ENCODE measurements at places on chromosomes 4 and X.

- DNase-seq = no peak
These were observed 272.4 kb upstream of the SMIM31 start for GRCh38 chr4:164481306-164482091.

- DNase-seq = no peak
These were observed 1365.2 kb downstream of the STIM2 start for GRCh38 chr4:28225689-28226353.

- no peak for DNase-seq
These were observed 142.5 kb downstream of the RASL11B start for GRCh38 chr4:53004497-53005148.

DNA sequence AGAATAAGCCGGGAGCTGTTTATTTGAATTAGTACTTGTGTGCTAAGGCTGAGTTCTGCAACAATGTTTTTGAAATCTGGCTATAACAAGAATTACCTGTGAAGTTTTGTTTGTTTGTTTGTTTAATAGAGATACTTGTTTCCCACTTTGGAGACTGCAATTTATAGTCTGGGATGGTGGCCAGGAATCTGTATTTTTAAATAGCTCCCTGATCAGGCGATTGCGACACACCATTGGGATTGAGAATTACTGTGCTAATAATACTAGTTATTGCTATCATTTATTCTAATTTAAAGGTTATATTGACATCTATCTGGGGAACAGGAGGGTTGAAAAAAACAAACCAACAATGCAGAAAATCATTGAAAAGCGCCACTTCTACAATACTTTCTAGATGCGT, 951.6 kb upstream of the TENM3 start:
- DNase-seq = no peak

DNA sequence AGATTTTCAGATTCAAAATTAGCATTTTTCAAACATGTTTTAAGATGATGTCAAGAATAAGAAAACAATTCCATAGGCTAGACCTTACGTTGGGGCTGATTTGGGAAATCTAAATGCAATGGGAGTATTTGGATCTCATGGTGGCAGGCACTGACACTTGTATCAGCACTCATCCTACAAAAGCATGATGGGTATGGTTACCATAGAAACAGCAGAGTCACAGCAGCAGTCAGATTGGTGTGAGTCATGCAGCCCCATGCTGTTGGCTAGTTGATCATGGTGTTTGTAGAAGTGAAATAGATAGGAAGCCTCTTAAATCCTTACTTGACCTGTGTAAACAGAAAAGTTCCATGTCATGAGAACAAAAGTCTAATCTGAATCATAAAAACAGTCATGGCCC, 1637.3 kb upstream of the PABPC4L start:
- DNase-seq = no peak

DNA sequence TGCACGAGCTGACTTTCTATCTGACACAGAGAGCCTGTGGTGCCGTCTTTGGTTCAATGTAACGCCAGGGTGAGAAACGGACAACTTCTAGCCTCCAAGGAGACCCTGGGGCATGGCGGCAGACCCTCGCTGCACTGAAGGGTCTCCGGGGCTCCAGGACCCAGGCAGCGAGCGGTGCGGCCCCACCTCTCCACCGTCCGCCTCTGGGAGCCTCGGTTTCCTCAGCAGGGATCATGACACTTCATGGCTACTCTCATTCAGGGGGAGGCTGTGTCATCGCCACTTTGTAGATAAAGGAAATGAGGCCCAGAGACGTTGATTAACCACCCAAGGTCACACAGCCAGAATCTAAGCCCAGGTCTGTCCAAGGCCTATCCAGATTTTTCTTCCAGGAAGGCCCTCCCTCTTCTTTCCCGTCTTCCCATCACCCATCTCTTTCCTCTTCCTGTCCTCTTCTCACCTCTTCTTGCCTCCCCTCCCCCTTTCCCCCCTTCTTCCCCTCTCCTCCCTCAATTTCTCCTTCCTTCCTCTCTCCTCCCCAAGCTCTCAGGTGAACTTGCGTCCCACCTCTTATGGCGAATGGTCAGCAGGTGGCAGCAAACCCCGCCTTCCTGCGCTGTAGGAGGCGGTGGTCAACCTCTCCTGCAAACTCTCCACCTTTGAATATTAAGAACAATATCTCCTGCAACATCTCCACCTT, 69.3 kb upstream of the HMX1 start:
- no peak for DNase-seq

DNA sequence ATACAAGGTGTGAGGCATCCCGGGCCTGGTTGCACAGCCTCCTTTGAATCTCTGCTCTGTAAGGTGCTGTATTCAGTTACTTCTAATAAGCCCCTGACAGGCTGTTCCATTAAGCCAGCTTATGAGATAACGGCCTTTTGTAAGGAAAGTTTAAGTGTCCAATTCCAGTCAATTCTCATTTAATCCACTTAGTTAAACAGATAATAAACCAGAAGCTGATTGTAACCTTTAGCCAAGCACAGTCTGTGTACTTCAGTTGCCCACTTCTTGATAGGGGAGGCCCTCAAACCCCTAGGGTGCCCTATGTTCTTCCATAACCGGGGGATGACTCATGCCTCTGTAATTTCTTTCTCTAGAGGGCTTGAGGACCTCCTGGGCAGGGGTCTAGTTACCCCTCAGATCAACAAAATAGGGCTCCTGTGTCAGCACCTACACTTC, 63.4 kb downstream of the RASL11B start:
- DNase-seq = no peak

DNA sequence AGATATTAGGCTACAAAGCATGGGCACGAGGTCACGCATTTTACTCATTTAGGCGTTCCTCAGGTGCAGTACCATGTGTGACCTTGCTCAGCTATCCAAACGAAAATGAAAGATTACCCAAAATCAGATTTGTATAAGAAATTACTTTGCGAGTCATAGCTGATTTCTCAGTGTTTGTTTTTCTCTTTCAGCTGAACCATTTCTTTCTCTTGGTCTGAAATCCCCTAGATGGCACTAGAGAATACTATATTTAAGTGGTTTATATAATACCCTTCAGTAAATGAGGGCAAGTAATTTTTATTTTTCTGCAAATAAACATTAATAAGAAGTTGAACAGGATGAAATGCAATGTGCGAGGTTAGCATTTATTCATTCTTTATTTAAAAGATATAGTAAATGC, 496.6 kb downstream of the STIM2 start:
- no peak for DNase-seq
